ENCODE measurements at places on chromosomes 4 and X.
A peak's percentile ranks its signal among the peaks of the same experiment; 100 is the strongest.

DNA sequence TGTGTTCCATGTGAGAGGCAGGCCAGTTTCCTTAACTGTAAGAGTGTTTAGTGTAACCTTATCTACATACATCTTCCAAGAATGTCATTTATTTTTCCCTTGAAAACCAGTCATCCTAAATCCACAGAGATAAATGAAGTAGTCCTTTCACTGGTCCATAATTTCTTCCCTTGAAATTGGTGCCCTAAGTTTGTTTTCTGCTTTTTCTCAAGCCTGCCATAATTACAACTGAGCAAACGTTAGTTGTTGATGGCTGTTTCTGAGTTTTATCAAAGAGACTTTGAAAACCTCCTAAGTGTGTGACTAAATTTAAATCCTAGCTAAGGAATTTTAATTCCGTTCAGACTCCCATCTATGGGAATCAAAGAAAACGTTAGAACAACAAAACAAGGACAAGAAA is 3.6 kb upstream of the TDO2 start:
- H3K36me3 ChIP-seq, result no peaks in the 10 kb centered on the region
- no peak overlapping the region for H3K27ac ChIP-seq
- no peak overlapping the region for H3K4me3 ChIP-seq
- H3K4me1 ChIP-seq, result no peaks in the 10 kb centered on the region
- no peak for DNase-seq
- no peaks in the 10 kb centered on the region for H3K27me3 ChIP-seq

- no peaks in the 10 kb centered on the region for H3K4me1 ChIP-seq
- DNase-seq, result no peak
- H3K36me3 ChIP-seq, result no peaks in the 10 kb centered on the region
- H3K27ac ChIP-seq, result no peak overlapping the region
- H3K27me3 ChIP-seq, result no peaks in the 10 kb centered on the region
- H3K4me3 ChIP-seq, result no peak overlapping the region
These were observed 837.9 kb upstream of the LCORL start for GRCh38 chr4:18859468-18859867.

- H3K4me1 ChIP-seq, result no peaks in the 10 kb centered on the region
- DNase-seq, result no peak
- H3K27ac ChIP-seq, result no peak overlapping the region
- no peaks in the 10 kb centered on the region for H3K27me3 ChIP-seq
- H3K36me3 ChIP-seq, result no peaks in the 10 kb centered on the region
- H3K4me3 ChIP-seq, result no peak overlapping the region
These were observed 595.9 kb downstream of the ADGRL3 start for GRCh38 chr4:61795998-61796397.

DNA sequence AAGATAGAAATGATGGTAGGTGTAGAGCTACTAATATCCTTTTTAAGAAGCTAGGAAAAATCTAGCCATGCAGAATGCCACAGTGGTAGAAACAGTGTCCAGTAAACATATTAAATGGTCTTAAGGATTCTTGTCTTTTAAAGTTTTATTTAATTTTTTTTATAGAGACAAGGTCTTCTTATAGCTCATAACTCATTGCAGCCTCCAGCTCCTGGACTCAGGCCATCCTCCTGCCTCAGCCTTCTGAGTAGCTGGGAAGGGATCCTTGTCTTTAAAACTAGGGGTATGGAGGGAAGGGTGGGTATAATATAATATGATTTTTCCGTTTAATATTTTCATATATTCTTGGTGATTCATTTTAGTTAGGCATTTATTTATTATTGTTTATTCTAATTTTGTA is 3.8 kb downstream of the TMEM165 start:
- no peaks in the 10 kb centered on the region for H3K27me3 ChIP-seq
- H3K4me3 ChIP-seq, result peak overlapping the region; percentile 82
- no peak overlapping the region for H3K27ac ChIP-seq
- H3K36me3 ChIP-seq, result peaks cover 47% of the 10 kb centered on the region

DNA sequence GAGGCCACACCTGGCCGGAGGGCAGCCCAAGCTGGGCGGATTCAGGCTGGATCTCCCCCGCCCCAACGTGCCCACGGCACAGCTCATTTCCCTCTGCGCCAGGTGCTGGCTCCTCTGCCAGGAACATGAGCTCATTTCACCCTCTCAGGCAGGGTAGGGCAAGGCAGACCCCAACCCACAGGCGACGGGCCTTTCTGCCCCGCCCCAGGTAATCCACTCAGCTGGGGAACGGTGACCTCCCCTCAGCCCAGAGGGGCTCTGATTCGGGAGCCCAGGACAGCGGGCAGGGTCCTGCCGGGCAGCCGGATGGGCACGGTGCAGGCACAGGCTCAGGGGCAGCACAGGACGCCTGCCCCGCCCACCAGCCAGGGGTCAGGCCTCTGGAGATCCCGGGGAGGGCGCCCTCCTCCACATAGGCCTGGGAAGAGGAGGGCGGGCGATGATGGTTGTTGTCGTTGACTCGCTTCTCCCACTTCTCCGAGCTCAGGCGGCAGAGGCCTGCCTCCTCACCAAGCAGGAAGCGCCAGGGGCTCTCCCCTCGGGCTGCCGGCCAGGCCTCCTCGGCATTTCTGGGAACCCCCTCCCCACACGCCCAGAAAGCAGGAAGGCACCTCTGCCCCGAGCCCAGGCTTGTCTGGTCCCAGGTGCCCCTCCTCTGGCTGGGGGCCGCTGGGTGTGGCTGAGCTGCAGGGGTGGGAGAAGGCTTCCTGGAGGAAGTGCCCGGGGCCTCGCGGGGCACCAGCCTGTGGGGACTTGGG is 31.1 kb downstream of the TACC3 start:
- H3K36me3 ChIP-seq, result no peaks in the 10 kb centered on the region
- no peak for DNase-seq
- peaks cover 4% of the 10 kb centered on the region for H3K4me1 ChIP-seq
- no peak overlapping the region for H3K4me3 ChIP-seq

DNA sequence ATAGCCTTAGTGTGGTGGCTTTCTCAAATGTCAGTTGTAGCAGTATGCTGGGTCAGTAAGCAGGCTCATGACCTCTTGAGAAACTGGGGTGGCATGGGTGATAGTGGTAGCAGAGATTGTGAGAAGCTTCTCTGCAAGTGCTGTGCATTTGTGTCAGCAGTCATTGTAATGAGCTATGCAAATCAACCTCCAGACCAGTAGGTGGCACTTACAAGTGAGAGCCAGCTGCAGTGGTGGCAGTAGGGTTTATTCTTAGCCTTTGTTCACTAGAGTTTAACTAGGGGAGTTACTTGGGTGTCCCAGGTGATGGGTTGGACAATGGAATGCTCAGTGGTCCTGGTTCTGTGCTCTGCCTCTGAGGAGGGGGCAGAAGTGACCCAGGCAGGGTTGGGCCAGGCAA is 818.7 kb downstream of the PCDH7 start:
- no peaks in the 10 kb centered on the region for H3K27me3 ChIP-seq
- H3K27ac ChIP-seq, result no peak overlapping the region
- no peak for DNase-seq
- H3K36me3 ChIP-seq, result no peaks in the 10 kb centered on the region

Data from activated B cell treated with CpG ODN at 0.5 μM for 24 hours (primary cell).